ENCODE measurements at places on chromosomes 16 and 17.

- DNase-seq: no peak
Measured at GRCh38 chr16:8893976-8894690, 12.0 kb downstream of the LITAFD start.

- peak; percentile 60 for DNase-seq
Measured at GRCh38 chr17:41512546-41513167, 6.0 kb downstream of the KRT15 start.

GRCh38 chr17:8711291-8711690 is 33.3 kb downstream of the CCDC42 start:
- DNase-seq: no peak

DNA sequence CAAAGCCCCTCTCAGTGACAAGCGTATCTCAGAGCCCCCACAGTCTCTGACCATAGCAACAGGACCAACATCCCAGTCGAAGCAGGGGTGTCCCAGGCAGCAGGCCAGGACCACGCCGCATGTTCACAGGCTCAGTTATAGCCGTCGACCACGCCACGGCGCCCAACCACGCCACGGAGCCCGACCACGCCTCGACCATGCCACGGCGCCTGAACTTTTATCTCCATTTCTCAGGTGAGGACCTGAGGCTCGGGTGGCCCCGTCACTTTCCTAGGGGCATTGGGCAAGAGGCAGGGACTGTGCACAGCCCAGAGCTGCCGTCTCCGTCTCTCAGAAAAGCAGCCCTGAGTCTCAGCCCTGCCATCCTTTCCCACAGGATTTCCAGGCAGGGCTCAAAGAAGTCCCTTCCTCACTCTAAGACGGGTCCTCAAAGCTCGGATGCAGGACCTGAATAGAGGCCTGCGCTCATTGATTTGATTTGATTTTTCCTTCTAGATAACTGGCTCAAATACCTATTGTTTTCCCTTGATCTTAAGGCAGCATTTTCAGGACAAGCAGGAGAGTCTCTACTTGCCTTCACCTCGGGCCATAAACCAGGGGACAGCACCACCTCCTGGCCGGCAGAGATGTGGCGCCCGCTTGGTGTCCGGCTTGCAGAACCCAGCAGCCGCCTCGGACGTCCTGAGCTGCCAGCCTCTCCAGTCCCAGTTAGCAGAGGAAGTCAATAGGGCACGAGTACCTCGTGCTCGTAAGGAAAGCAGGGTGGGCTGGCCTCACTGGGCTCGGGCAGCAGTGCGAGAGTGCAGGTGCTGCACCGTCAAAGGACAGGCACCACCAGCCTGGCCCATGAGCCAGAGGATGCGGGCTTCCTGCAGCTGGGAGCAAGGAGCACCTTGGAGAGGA is 38.8 kb downstream of the C16orf95 start:
- DNase-seq: peak; percentile 84
